Fibroblast of lung (primary cell): ENCODE measurements at places on chromosomes 2 and 18. TPM values are rescaled to one million over a fixed set of nuclear protein-coding genes. Genes with fewer than 3 reads are reported as not detected.

The CGREF1 gene
- 1.5 and 1.9 TPM in 2 replicates for polyA plus RNA-seq

The CCL20 gene
- 0.23 TPM in 1 of 2 replicates, not detected in the other for polyA plus RNA-seq

The HK2 gene
- 15.7 and 18.3 TPM in 2 replicates for polyA plus RNA-seq

DNA sequence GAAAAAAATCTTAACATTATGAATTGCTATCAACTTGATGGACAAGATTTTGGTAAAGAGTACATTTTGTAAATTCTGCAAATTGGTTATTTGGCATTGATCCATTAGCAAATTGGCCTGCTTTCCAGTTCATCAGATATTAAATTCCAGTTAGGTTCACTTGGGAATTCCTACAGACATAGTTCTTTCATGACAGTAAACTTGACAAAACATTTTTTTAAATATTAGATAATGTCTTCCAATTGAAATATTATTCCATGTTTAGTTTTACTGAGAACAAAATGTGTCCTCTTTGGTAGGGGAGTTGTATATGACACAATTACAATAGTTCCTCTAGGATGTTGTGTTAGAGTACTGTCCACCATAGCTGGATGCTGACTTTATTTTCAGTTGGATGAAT is 141.9 kb downstream of the LCLAT1 start:
- DNase-seq, result peak; percentile 13

GRCh38 chr2:237022533-237022932 is 63.2 kb upstream of the COPS8 start:
- no peak for DNase-seq

DNA sequence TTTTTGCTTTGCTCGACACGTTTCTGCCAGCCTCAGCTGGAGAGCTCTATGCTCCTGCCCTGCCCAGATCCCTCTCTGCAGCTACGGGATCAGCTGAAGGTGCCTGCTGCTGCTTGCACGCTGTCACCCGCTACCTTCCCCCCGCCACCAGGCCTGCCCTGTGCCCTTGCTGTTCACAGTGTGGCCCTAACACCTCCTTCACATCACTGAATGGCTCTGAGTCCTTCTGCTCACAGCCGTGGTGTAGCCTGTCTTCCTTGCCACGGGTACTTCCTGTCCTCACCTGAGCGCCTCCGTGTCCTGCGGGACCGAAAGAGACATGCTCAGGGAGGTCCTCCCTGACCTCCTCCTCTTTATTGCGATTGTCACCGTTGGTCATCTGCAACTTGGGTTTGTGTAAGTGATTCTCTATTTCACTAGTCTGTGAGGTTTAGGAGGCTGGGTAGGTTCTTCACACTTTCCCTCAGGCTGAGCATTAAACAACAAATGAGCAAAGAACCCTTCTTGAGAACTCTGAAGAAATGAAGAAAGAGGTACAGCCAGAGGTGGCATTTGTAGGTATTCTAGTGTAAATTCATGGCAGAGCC is 127.5 kb downstream of the NCK2 start:
- DNase-seq, result no peak

DNA sequence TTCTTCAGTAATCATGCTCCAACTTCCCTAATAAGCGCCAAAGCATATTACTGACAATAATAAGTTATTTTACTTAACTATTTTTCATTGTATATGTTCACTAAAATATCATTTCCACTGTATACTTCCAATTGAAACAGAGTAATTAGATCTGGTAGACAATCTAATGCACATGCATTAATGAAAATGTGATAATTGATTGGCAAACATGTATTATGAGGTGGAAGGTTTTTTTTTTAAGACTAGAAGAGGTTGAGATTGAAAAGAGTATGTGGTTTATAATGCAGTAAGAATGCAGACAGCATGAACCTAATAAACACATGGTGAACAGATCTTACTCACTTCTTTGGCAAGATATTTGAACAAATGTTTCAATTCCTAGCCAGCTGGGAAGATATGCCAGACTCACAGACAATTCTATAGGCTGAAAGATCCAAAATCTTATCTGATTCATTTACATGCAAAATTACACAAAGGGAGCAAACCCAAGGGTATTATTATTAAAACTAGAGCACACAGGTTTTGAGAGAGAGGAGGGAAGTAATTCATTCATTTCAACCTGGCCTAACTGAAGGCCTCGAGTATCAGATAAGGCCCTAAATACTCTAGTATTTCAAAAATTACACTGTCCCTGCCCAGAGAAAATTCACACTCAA is 2.8 kb downstream of the NCKAP1 start:
- DNase-seq, result peak; percentile 88
